ENCODE measurements at places on chromosomes 7 and 10.
A peak's percentile ranks its signal among the peaks of the same experiment; 100 is the strongest.

DNA sequence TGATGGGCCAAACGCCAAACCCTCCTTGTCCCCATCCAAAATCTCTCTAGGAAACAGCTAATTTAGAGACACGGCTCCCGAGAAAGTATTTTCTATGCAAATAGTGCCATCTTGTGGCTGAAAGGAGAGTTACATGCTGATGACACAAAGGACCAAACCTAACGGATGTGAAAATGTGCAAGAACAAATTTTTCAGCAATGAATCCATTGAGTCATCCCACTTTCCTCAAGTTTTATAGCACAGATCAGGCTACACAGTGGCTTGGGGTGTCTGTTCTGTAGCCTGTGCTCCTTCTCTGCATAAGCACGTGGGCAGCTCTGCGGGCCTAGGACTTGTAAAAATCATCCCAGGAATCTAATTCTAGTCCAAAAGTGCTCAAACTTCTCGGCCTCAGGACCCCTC lies 154.8 kb upstream of the PRR15 start:
- DNase-seq = peak; percentile 68

DNA sequence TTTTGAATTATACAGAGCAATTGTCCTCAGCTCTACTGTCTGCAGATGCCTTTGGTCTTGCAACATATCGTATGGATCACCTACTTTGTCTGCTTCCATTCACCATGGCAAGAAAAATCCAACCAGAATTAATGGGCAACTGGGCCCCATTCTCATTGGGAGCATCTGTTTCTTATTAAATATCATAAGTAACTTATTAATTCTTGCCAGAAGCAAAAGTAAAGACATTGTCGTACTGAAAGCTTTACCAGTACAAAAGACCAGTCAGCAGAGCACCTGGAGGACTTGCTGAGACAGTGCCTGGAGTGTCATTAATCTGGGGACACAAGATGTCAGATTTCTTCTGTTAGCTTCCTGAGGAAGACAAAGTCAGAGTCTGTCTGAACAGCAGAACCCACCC lies 404.5 kb downstream of the INHBA start:
- DNase-seq = no peak

GRCh38 chr10:9579110-9579705 lies 1438.5 kb upstream of the CELF2 start:
- no peak for DNase-seq

DNA sequence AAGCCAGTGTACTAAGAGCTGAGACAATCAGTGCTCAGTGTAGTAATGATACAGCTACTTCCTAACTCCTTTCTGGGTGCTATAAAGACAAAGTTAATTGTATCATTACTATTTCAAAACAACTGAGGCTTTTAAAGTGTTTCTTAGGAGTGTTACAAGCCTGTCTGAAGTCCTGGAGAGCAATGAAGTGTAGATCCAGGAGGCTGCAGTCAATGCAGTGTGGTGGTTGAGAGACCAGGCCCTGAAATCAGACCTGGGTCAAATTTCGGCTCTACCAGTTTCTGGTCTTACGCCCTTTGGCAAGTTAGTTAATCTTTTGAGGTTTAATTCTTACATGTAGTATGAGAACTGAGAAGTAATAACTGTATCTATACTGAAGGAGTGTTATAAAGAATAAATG lies 387.0 kb downstream of the SDK1 start:
- DNase-seq = no peak

- DNase-seq = no peak
Measured at GRCh38 chr10:1100691-1101368, 44.6 kb downstream of the WDR37 start.

DNA sequence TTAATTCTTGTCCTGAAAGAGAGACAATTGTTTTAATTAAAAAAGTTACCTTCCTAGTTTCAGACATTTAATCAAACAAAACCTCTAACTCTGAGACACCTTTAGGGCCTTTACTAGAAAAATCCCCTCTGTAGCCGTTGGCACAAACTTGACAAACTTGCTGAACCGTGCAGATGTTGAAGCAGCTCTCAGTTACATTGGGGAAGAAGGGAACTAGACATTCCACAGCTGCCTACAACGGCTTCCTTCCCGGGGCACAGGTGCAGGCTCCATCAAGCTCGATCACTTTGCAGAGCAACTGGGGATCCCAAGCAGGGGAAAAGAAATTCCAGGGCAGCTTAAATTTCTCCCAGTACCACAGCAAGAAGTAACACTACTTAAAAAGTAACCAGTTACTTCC lies 141.3 kb downstream of the SKAP2 start:
- DNase-seq = no peak

GRCh38 chr10:10917031-10917430 lies 100.6 kb upstream of the CELF2 start:
- DNase-seq = no peak

DNA sequence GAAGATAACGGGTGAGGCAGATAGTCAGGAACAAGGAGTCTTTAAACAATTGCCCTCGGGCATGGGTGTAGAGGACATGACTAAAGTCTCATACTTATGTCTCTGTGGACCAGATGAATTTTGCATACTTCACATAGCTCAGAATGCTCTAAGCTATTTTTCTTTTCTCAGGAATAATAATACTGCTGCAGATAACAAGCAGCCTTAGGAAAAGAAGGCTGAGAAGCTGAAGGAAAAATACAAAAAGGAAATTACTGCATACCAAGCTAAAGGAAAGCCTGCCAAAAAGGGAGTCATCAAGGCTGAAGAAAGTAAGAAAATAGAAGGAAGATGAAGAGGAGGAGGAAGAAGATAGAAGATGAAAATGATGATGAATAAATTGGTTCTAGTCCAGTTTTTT lies 13.4 kb upstream of the ERCC6 start:
- DNase-seq = no peak

GRCh38 chr7:27073076-27073475 lies 22.7 kb downstream of the HOXA1 start:
- no peak for DNase-seq

DNA sequence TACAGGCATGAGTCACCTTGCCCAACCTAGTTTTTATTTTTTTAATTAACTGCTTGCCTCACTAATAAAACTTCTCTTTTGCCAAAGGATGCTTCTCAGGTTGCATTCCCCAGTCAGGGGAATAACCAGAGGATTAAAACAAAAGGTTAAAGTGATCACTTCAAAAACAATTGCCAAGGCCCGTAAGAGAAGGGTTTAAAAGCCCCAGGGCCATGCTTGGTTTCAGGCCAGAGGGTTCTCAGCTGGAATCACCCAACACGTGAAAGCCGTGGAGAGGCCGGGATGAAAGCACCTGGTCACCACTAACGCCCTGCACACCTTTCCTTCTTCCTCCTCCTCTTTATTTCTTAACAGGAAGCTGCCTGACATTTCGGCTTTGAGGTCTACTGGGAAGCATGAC lies 587.5 kb downstream of the PTPRN2 start:
- DNase-seq = no peak

GRCh38 chr7:25553580-25554291 lies 325.4 kb upstream of the NPVF start:
- DNase-seq = no peak

DNA sequence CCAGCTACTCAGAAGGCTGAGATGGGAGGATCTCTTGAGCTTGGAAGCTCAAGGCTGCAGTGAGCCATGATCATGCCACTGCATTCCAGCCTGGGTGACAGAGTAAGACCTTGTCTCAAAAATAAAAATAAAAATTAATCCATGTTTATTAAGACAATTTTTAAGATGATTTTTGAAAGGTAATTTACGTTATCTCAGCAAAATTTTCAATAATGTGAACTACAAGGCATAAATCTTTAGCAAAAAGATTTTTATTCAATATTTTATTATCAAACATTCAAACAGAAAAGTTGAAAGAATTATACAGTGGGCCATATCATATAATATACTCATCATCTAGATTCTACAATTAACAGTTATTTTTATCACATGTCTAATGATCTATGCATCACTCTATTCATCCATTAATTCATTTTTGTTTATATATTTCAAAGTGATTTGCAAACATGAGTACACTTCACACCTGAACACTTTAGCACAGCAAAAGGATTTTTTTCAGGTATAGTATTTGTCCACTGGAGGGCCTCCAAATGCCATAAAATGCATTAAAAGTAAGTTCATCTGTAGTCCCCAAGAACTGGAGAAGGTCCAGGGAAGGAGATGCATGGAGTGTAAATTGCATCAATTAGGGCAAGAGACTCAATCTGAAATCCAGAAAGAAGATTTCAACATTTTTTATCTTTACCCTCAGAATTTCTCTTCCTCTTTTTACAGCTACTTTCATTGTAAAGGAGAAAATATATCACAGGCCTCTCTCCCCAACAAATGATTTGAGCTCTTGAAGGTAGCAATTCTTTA lies 38.6 kb upstream of the RSBN1L start:
- peak; percentile 7 for DNase-seq

DNA sequence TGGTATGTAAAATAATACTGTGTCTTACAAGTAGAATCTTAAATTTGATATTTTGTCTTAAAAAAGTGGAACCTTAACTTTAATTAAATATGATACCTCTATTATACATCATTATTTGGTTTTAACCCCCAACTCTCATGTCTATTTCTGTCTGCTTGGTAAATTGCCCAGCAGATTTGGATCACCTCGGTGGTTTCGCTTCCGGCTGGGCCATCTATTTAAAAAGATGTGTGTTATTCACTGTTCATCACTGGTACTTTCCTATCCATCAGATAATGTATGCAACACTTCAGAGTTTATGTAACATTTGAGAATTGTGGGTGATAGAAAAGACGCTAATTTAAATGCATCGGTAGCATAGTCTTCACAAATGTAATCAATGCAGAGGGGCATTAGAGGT lies 119.7 kb downstream of the SND1 start:
- no peak for DNase-seq

GRCh38 chr10:60652628-60653027 lies 125.7 kb upstream of the CDK1 start:
- DNase-seq = no peak

DNA sequence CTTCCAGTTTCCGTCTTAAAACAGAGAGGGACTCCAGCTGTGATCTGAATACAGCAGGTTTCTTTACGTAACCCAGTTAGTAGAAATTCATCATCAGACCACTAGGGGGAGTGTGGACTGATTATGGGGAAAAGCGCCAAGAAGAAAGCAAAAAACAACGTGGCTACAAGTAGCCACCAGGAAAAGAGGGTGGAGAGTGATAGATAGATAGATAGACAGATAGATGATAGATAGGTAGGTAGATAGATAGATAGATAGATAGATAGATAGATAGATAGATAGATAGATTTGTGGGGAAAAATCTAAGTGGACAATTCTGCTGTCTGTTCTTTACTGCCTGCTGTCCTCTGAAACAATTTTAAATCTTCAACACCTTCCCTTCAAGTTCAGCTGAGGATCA lies 12.7 kb upstream of the AKR1B10 start:
- peak; percentile 36 for DNase-seq

GRCh38 chr7:78164459-78164858 lies 365.9 kb downstream of the PHTF2 start:
- DNase-seq = no peak

GRCh38 chr7:41239596-41239995 lies 463.3 kb downstream of the INHBA start:
- DNase-seq = no peak

- no peak for DNase-seq
Measured at GRCh38 chr10:58836991-58837575, 324.4 kb downstream of the BICC1 start.

DNA sequence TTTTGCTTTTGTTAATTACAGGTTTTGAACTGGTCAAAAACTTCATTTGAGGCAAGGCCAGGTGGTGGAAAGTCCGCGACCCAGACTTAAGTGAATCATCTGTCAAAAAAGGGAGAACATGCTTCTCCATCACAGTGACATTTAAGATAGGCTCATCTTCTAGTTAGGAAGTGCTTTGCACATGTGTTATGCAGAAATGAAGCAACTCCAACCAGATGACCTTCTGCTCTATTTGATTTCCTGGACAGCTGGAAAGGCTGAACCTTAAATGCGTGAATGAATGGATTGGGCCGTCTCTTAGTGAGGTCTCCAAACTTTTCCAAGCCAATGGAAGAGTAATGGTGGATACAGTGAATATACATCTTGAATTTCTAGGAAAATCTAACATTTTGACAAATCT lies 101.6 kb upstream of the FAM13C start:
- DNase-seq = no peak

- DNase-seq = no peak
Measured at GRCh38 chr7:69858471-69858870, 260.2 kb downstream of the AUTS2 start.

DNA sequence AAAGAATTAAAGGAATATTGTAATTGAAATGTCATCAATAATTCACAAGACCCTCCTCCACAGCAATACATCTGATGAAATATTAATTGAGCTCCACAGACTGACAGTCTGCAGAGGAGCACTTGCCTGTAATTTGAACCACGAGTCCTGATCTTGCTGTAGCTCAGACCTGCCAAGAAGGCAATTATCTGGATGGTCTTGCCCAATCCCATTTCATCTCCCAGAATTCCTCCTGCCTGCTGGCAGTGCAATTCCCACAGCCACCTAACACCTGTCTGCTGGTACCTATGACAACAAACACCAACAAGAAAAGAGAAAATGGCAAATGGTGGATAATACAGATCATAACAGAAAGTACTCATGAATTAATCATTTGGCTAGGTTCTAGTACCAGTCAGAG lies 38.5 kb downstream of the ERCC6 start:
- no peak for DNase-seq

DNA sequence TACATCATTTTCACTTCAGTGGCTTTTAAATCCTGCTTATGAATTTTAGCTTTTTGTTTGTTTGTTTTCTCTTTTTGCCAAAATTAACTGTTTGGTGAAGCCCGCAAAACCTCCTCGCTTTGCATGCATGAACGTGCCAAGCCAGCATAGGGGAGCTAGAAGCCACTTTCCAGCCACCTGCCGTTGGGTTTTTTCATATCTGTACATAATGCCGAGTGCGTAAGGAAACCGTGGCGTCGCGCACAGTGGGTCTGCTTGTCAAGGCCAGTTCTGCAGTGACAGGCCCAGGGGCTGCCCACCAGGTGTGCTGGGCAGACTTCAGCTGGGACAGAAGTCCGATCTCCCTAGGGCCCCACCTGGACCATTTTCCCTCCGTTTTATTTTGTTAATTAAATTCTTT lies 41.1 kb downstream of the WIPI2 start:
- no peak for DNase-seq

GRCh38 chr10:104300736-104301292 lies 31.8 kb downstream of the GSTO2 start:
- DNase-seq = no peak

DNA sequence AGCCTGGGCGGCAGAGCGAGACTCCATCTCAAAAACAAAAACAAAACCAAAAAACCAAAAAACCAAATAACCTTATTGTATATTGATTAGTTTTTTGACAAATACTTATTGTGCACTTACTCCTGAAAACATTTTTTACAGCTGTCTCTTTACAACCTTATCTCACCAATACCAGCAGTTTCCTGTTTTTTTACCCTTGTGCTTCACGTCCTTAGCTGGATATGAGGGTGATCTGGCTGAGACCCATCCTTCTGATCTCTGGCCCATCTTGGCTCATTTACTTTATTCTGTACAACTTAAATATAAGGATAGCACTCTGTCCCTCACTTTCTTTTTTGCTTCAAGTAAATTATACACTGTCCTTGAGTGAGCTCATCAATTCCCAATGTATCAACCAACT lies 104.6 kb upstream of the DNAJB12 start:
- DNase-seq = no peak

- no peak for DNase-seq
Measured at GRCh38 chr7:71424166-71425035, 292.5 kb downstream of the GALNT17 start.

All from effector memory CD8-positive, alpha-beta T cell (primary cell).